ENCODE measurements at places on chromosomes 13 and 19.
A peak's percentile ranks its signal among the peaks of the same experiment; 100 is the strongest.

- peak within 1 kb of the TSS; percentile 82 for H3K4me3 ChIP-seq
- H3K36me3 ChIP-seq, result peaks cover 7% of the 10 kb centered on the region
- H3K27ac ChIP-seq, result peak within 1 kb of the TSS; percentile 98
- peak; percentile 46 for DNase-seq
These were observed at the start of gene TSEN34 for GRCh38 chr19:54191011-54191810. Gene TSEN34 (plus strand): TSS chr19:54191308. CDS start chr19:54191365, 57 bp downstream.

- no peak overlapping the region for H3K4me3 ChIP-seq
- H3K4me1 ChIP-seq, result no peaks in the 10 kb centered on the region
- H3K36me3 ChIP-seq, result peaks cover 3% of the 10 kb centered on the region
- H3K27me3 ChIP-seq, result no peaks in the 10 kb centered on the region
These were observed 41.0 kb downstream of the PDE4A start for GRCh38 chr19:10461047-10461949.

DNA sequence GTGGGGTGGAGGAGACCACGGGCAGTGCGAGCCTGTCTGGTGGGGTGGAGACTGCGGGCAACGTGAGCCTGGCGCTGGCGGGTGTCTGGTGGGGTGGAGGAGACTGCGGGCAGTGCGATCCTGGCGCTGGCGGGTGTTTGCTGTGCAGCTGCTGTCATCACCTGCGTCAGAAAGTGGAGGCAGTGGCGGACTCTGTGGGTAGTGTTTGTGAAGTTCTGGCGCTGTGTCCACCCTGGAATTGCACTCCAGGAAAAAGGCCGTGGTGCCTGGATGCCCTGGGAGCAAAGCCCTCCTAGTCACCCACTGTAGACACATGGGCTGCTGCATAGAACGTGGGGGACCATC, 6.2 kb downstream of the TEX29 start:
- no peak for DNase-seq
- peaks cover 3% of the 10 kb centered on the region for H3K27me3 ChIP-seq
- peaks cover 3% of the 10 kb centered on the region for H3K4me1 ChIP-seq

GRCh38 chr19:29942404-29943261, 594 bp downstream of the URI1 start:
- H3K4me3 ChIP-seq, result peak overlapping the region; percentile 92
- no peaks in the 10 kb centered on the region for H3K27me3 ChIP-seq
- H3K27ac ChIP-seq, result peak overlapping the region; percentile 4
- H3K4me1 ChIP-seq, result peaks cover 3% of the 10 kb centered on the region
- DNase-seq, result peak; percentile 36

DNA sequence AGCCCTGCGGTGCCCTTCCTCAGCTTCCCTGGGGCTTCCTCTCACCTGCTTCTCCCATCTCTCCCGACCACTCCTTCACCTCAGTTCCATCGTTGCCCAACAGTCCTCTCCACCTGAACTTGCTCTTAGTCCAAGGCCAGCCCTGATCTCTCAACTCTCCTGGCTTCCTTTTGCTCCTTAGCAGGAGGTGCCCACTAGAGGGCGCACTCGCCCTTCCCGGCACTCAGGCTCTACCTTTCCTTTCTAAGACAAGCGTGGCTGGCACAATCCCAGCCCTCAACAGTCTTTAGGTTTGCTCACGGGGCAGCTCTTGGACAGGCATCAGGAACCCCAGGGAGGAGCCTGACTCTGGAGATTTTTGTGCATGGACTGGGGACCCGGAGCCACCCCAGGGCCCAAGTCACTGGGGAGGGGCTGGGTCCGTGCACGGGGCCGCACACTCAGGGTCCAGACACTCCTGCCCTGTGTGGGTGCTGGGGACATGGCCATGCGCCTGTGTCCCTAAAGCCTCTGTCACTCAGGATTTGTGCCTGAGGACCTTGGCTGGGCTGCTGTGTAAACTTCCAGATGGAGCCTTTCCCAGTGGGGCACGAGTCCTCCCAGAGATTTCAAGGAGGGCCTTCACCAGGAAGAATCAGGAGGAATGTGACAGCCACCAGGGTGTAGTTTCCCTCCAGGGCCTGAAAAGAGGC, 12.1 kb upstream of the CEACAM8 start:
- H3K4me1 ChIP-seq, result no peaks in the 10 kb centered on the region
- no peak overlapping the region for H3K4me3 ChIP-seq
- H3K27ac ChIP-seq, result no peak overlapping the region
- DNase-seq, result peak; percentile 2

DNA sequence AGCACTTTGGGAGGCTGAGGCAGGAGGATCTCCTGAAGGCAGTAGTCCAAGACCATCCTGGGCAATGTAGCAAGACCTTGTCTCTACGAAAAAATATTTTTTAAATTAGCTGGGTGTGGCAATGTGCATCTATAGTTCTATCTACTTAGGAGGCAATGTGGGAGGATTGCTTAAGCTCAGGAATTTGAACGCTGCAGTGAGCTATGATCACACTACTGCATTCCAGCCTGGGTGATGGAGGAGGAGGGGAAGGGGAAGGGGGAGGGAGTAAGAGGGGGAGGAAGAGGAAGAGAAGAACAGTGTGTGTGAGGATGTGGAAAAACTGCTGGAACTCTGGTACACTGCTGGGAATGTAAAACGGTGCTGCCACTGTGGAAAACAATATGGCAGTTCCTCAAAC, 9.2 kb upstream of the CLIP3 start:
- peak; percentile 79 for DNase-seq
- H3K4me1 ChIP-seq, result peaks cover 8% of the 10 kb centered on the region
- no peaks in the 10 kb centered on the region for H3K36me3 ChIP-seq
- peak overlapping the region; percentile 56 for H3K27ac ChIP-seq
- no peaks in the 10 kb centered on the region for H3K27me3 ChIP-seq

- H3K27me3 ChIP-seq, result no peaks in the 10 kb centered on the region
- DNase-seq, result peak; percentile 11
- H3K27ac ChIP-seq, result no peak overlapping the region
- H3K4me3 ChIP-seq, result no peak overlapping the region
- no peaks in the 10 kb centered on the region for H3K36me3 ChIP-seq
- H3K4me1 ChIP-seq, result no peaks in the 10 kb centered on the region
These were observed 1381.9 kb downstream of the EFNB2 start for GRCh38 chr13:105153611-105154010.

DNA sequence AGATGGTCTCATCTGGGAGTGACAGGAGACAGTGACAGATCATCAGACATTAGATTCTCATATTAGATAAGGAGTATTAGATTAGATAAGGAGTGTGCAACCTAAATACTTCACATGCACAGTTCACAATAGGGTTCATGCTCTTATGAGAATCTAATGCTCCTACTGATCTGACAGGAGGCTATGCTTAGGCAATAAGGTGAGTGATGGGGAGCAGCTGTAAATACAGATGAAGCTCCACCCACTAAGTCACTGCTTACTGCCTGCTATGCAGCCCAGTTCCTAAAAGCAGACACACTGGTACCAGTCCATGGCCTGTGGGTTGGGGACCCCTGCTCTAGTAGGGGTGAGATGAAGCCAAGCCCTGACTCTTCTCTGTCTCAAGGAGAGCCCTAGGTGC, 10.0 kb upstream of the IGFL3 start:
- H3K4me3 ChIP-seq, result no peak overlapping the region
- H3K27me3 ChIP-seq, result peaks cover 3% of the 10 kb centered on the region
- H3K36me3 ChIP-seq, result no peaks in the 10 kb centered on the region
- H3K4me1 ChIP-seq, result peaks cover 6% of the 10 kb centered on the region

DNA sequence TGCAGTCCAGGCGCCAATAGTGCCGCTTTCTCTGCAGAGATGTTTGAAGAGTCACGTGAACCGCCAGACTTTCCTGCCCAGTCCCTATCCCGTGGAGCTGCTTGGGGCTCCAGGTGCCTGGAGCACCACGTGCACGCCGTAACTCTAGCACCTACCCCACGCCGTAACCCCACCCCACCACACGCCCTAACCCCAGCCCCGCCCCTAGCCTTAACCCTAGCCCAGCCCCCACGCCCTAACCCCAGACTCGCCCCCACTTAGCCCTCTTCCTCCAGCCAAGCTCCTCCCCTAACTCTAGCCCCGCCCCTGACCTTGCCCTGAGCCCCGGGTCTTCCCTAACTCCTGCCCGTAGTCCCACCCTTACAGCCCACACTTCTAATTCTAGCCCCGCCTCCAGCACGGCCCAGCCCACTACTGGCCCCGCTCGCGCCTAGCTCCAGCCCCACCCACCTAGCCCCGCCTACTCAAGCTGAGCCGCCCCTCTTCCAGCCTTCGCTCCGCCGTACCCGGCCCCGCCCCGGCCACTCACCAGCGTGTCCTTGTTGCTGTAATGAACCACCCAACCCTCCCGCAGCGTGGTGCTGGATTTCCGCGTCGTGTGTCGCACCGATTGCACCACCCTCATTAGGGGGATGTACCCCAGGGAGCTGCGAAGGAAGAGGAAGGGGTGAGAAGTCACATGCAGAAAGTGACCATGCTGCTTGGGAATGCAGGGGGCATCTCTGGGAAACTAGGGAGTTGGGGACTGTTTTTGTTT, 19.5 kb downstream of the PRKD2 start:
- H3K27me3 ChIP-seq, result no peaks in the 10 kb centered on the region
- DNase-seq, result peak; percentile 71
- H3K4me3 ChIP-seq, result no peak overlapping the region
- peaks cover 25% of the 10 kb centered on the region for H3K36me3 ChIP-seq
- H3K4me1 ChIP-seq, result peaks cover 3% of the 10 kb centered on the region

DNA sequence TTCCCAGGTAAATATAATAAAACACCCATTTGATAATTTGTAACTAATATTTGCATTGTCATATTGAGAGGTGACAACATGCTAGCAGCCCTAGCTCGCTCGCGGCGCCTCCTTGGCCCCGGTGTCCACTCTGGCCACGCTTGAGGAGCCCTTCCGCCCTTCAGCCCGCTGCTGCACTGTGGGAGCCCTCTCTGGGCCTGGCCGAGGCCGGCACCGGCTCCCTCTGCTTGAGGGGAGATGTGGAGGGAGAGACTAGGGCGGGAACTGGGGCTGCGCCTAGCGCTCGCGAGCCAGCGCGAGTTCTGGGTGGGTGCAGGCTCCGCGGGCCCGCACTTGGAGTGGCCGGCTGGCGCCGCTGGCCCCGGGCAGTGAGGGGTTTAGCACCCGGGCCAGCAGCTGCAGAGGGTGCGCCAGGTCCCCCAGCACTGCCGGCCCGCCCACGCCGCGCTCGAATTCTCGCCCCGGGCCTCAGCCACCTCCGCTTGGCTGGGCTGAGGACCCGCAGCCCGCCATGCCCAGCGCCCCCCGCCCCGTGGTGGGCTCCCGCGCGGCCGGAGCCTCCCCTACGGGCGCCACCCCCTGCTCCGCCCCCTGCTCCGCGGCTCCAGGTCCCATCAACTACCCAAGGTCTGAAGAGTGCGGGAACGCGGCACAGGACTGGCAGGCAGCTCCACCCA, 594.4 kb downstream of the SLITRK6 start:
- no peaks in the 10 kb centered on the region for H3K4me1 ChIP-seq
- H3K27me3 ChIP-seq, result no peaks in the 10 kb centered on the region
- H3K4me3 ChIP-seq, result no peak overlapping the region
- H3K36me3 ChIP-seq, result no peaks in the 10 kb centered on the region
- no peak for DNase-seq
- no peak overlapping the region for H3K27ac ChIP-seq

DNA sequence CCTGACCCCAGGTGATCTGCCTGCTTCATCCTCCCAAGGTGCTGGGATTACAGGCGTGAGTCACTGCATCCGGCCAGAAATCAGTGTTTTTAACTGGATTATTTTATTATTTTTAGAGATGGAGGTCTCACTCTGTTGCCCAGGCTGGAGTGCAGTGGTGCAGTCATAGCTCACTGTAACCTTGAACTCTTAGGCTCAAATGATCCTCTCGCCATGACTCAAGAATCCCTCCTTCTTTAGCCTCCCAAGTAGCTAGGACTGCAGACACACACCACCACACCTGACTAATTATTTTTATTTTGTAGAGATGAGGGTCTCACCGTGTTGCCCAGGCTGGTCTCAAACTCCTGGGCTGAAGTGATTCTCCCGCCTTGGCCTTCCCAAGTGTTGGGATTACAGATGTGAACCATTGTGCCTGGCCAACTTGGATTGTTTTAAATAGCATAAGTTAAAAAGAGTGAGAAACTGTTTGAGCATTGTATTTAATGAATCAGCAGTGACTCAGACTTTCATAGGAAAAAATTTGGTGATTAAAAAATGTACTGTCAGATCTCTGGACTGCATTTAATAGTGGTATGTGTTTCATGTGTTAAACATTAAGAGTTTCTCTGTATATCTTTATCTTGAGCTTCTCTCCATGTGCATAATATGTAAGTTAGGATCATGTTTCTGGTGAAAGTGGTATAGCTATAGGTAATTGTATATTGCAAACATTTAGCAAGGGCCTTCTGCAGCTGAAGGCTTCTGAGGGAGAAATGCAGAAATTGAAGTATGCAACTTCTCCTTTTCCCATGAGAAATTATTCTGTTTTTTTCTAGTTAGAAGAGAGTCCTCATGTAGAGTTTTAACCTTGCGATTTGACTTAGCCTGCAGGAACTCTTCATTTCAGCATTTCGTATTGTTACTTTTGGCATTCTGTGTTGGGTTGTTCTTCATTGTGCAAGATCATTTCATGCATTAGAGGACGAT, 121.2 kb downstream of the PCCA start:
- H3K36me3 ChIP-seq, result no peaks in the 10 kb centered on the region
- H3K4me3 ChIP-seq, result no peak overlapping the region
- H3K4me1 ChIP-seq, result peaks cover 9% of the 10 kb centered on the region

DNA sequence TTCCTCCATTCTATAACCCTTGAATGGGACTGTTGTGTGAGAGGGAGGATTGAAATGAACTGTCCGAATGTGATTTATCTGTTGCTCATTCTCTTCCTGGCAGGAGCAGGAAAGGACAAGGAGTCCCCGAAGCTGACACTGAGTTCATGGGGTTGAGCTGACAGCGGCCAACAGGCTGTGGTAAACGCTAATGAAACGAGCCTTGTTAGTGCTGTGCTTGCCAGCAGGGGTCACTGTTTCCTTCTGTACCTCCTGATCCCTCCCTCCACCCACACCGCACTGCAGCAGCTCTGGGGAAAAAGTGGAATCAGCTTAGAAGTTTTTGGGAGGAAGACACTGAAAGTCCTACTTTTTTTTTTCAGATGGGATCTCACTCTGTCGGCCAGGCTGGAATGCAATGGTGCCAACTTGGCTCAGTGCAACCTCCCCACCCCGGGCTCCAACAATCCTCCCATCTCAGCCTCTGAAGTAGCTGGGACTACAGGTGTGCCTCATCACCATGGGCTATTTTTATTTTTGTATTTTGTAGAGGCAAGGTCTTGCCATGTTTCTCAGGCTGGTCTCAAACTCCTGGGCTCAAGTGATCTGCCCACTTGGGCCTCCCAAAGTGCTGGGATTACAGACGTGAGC, 6.7 kb upstream of the ZNF761 start:
- no peaks in the 10 kb centered on the region for H3K36me3 ChIP-seq
- H3K27ac ChIP-seq, result no peak overlapping the region
- no peaks in the 10 kb centered on the region for H3K4me1 ChIP-seq
- H3K4me3 ChIP-seq, result no peak overlapping the region

GRCh38 chr13:108283110-108283509, 13.6 kb downstream of the TNFSF13B start:
- peak; percentile 13 for DNase-seq
- H3K36me3 ChIP-seq, result no peaks in the 10 kb centered on the region
- H3K4me3 ChIP-seq, result no peak overlapping the region

GRCh38 chr19:4015705-4016402, 8.3 kb downstream of the PIAS4 start:
- H3K27ac ChIP-seq, result no peak overlapping the region
- H3K4me1 ChIP-seq, result no peaks in the 10 kb centered on the region
- H3K36me3 ChIP-seq, result peaks cover 26% of the 10 kb centered on the region
- H3K27me3 ChIP-seq, result no peaks in the 10 kb centered on the region
- no peak overlapping the region for H3K4me3 ChIP-seq
- DNase-seq, result no peak

- no peak overlapping the region for H3K27ac ChIP-seq
- H3K36me3 ChIP-seq, result no peaks in the 10 kb centered on the region
- DNase-seq, result no peak
- no peaks in the 10 kb centered on the region for H3K4me1 ChIP-seq
These were observed 34.6 kb downstream of the PAN3 start for GRCh38 chr13:28172947-28173346.
